ENCODE measurements at places on chromosomes 6 and 20.
A peak's percentile ranks its signal among the peaks of the same experiment; 100 is the strongest.

GRCh38 chr6:149278997-149279396 is 38.5 kb upstream of the TAB2 start:
- no peak for DNase-seq

DNA sequence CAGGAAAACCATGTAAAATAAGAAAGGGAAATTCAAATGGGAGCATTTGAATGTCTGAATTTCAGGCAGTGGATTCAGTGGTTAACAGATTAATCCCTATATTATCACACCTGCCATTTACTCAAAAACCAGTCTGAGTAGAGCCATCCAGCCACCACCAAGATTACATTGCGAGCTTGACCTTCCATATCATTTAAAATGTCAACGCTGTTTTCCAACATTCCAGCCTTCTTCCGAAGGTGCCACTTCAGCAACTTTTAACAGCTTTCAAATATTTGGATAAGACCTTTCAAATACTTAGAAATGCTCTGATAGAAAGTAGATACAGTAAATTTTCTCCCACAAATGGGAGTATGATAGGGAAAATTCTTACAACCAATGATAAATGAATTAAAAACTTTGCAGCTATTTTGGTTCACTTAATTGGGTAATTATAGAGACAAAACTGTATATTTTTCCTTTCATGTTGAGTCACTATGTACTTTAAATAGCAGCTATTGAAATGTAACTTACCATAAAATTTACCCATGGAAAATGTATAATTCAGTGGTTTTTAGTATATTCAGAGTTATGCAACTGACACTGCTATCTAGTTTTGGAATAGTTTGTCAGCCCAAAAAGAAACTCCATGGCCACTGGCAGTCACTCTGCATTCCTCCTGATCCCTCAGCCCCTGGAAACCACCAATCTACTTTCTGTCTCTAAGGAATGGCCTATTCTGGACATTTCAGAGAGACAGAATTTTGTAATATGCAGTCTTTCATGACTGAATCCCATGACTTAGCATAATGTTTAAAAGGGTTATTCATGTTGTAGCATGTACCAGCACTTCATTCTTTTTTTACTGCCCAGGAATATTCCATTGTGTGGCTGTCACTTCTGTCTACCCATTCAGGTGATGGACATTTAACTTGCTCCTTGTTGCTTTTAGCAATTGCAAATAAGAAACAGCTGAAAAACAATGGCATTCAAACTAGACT is 21.5 kb downstream of the EZR start:
- DNase-seq = peak; percentile 32

- DNase-seq = peak; percentile 93
Measured at GRCh38 chr20:47735412-47736400, 49.6 kb downstream of the SULF2 start.

GRCh38 chr6:73204252-73204651 is 21.0 kb downstream of the KHDC1L start:
- DNase-seq = no peak

DNA sequence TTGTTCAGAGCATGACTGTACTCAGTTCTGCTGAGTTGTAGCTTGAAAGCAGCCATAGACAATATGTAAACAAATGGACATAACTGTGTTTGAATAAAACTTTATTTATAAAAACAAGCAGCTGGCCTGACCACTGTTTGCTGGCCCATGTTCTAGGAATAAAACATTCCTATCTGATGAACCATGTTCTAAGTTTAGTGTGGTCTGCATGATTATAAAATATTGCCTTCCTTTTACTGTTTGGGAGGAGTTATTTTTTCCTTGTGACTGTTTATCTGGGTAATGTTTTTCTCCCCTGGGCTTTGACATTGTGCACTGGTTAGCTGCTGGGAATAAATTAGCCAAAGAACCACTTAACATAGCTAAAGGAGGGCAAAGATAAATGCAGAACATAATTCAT is 55.1 kb downstream of the CDS2 start:
- no peak for DNase-seq

DNA sequence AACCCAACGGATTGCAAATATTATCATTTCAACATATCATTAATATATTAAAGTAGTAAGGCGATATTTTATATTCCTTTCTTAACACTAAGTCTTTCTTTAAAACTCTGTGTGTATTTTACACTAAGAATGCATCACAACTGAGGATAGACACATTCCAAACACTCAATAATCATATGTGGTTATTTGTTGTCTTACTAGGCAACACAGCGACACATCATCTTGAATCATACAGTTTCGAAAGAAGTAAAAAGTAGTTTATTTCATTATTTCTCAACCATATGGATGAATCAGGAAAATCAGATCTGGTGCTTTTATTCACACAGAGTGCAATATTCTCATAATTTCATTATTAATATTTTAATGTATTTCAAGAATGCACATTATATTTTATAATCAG is 662.4 kb downstream of the EPHA7 start:
- no peak for DNase-seq

- DNase-seq = peak; percentile 58
Measured at GRCh38 chr6:13470238-13471140, 16.9 kb downstream of the GFOD1 start.

GRCh38 chr20:34553366-34553867 is 5.1 kb upstream of the MAP1LC3A start:
- no peak for DNase-seq

GRCh38 chr6:139135578-139136545 is 982 bp downstream of the HECA start:
- DNase-seq = peak; percentile 89

GRCh38 chr6:100883347-100883746 is 2.2 kb upstream of the ASCC3 start:
- no peak for DNase-seq

DNA sequence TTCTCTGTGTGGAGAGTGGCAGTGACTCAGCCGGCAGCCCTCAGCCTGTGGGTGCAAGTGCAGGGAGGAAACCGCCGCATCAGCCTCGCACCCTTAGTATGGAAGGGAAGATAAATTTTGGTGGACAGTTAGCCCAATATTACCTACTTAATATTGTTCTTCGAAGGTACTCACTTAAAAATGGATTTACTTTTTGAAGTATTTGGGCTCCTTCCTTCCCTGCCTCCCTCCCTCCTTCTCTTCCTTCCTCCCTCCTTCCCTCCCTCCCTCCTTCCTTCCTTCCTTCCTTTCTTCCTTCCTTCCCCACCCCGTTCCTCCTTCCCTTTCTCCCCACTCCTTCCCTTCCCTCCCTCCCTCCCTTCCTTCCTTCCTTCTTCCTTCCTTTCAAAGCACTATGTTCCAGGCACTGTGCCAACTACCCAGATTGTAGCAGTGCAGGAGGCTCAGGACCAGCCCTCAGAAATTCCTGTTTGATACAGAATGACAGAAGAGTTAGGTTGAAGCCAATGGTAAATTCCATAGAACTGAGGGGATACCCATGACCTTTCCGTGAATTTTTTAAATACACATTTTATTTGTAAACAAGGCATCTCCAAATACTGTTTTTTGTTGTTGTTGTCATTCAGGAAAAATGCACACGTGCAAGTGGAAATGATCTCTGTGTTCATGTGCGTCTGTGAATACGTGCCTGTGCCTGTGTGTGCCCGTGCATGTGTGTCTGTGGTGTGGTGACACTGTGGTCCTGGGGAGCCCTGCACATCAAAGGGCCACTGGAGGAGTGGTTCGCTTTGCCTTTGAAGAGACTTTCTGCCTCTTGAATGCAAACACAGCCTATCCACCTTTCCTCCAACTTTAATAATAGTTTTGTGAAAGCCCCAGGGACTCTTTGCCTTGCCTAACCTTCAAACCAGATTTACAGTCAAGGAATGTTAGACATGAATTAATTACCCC is 141.7 kb downstream of the EDN3 start:
- no peak for DNase-seq

GRCh38 chr6:162056745-162057144 is 670.8 kb downstream of the PRKN start:
- no peak for DNase-seq

DNA sequence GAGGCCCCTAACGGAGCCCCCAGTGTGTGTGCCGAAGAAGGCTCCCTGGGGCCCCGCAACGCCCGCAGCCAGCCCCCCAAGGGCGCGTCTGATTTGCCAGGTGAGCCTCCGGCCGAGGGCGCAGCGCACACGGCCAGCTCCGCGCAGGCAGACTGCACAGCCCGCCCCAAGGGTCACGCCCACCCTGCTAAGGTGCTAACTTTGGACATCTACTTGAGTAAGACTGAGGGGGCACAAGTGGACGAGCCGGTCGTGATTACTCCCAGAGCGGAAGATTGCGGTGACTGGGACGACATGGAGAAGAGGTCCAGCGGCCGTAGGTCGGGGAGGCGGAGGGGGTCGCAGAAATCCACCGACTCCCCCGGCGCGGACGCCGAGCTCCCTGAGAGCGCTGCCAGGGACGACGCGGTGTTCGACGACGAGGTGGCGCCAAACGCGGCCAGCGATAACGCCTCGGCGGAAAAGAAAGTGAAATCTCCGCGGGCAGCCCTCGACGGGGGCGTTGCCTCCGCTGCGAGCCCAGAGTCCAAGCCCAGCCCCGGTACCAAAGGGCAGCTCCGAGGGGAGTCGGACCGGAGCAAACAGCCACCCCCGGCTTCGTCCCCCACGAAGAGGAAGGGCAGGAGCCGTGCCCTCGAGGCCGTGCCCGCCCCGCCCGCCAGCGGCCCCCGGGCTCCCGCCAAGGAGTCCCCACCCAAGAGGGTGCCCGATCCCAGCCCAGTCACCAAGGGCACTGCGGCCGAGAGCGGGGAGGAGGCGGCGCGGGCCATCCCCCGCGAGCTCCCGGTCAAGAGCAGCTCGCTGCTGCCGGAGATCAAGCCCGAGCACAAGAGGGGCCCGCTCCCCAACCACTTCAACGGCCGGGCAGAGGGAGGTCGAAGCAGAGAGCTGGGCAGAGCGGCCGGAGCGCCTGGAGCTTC is 117.0 kb downstream of the RTN4IP1 start:
- peak; percentile 92 for DNase-seq
